ENCODE measurements at places on chromosomes 16 and 17.

DNA sequence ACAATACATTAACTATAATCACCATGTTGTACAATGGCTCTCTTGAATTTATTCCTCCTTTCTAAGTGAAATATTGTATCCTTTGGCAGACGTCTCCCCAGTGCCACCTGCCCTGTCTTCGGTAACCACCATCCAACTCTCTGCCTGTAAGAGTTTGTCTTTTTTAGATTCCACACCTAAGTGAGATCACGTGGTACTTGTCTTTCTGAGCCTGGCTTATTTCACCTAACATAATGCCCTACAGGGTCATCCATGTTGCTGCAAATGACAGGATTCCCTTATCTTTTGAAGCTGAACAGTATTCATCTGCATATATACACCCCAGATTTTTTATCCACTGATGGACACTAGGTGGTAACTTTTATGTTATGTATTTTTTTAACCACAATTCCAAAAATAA lies 24.2 kb downstream of the ORC6 start:
- no peak for DNase-seq

GRCh38 chr17:74571621-74572270 lies 4.4 kb upstream of the CD300H start:
- DNase-seq: no peak

GRCh38 chr17:74176546-74177001 lies 26.9 kb upstream of the RPL38 start:
- peak; percentile 91 for DNase-seq

DNA sequence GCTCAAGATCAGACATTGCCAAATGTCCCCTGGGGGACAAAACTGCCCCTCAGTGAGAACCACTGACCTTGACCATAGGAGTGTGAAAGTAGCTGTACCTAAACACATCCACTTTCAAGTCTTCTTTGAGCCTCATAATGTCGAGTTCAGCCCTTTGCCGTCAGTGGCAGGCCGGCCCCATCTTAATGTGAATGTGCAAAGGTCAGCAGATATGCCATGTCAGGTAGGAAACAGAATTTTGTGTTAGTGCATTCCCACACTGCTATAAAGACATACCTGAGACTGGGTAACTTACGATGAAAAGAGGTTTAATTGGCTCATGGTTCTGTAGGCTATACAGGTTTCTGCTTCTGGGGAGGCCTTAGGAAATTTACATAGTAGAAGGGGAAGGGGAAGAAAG lies 95.1 kb upstream of the PIRT start:
- no peak for DNase-seq

DNA sequence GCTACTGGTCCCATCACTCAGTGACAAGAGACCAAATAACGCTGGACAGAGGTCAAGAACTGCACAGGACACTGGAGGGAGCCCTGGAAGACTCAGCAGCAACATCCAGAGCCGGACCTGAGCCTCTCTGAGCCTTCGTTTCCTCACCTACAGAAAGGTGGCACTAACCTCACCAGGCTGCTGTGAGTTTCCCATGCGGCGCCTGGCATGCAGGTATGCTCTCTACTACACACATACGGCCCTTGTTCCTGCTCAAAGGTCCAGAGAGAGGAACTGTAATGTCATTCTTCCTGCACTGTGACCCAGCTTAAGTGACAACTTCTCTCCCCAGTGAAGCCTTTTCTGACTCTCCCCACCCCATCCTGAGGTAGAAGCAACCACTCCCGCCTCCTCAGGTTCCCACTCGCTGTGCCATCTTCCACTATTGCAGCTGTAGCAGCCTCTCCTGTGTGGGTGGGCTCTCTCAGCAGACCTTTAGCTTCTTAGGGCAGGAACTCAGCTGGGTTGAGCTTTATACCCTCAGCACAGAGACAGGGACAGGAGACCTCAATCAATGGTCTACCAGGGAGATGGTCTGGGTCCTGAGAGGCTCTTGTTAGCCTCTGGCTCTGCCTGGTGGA lies 43.9 kb upstream of the SREBF1 start:
- no peak for DNase-seq

GRCh38 chr16:12240036-12240435 lies 263.5 kb downstream of the SNX29 start:
- DNase-seq: peak; percentile 28
